ENCODE measurements at places on chromosomes 4 and X. TPM values are rescaled to one million over a fixed set of nuclear protein-coding genes. Genes with fewer than 3 reads are reported as not detected.

RASSF6 gene
- 48.7 TPM for total RNA-seq

- no peak for DNase-seq
Measured at GRCh38 chr4:110128029-110128428, 70.4 kb downstream of the ELOVL6 start.

- no peak for DNase-seq
Measured at GRCh38 chr4:47750788-47751187, 87.1 kb downstream of the CORIN start.

CXCL8 gene
- 25.6 TPM for total RNA-seq

DNA sequence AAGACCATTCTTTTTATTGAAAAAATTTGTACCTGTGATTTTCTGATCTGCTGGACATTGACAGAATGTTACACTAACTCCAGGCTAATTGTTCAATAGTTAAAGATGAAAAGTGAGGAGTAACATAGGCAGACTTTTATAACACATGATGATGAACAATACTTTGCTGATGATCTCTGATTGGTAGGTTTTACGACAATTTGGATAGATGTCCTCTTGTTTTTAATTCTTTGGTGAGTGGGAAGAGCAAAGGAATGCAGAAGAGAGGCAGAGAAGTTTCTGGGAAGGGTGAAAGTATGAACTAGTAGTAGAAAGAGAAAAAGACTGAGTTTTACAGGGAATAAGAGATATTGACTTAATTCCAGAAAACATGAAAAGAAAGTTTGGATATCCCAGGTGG is 267.3 kb upstream of the HAND2 start:
- no peak for DNase-seq

- DNase-seq = no peak
Measured at GRCh38 chr4:98166025-98166730, 22.9 kb upstream of the STPG2 start.

TLR2 gene
- total RNA-seq = 6.6 TPM

- no peak for DNase-seq
Measured at GRCh38 chrX:98398542-98398941, 1514.8 kb downstream of the RPA4 start.

NDUFB11 gene
- total RNA-seq = 58.2 TPM

DNA sequence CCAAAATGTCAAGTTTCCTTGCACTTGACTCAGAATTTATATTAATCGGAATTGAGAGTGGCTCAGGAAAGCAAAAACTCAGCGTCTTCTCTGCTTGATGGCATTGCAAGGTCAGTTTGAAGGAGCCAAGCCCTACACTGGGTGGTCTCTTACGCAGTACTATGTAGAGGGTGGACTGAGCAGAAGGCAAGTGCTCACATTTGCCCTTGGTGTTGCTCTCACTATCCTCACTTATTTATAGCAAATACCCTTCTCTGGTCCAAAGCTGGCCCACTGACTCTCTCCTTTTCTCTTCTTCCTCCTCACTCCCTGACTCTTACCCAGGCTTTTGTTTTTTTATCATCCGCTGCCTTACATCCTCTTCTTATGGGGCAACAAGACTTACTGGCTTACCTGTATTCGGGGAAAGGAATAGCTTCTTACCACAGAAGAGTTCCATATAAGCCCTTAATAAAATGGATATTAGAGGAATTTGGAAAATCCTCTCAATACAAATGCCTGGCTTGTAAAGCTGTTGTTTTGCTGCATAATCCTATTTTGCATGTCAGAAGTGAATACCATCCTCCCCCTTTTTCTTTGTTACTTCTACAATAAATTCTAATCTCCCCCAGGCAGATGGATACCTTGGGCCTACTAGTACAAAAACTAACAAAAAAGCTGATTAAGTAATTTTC is 24.8 kb upstream of the GATB start:
- no peak for DNase-seq

GIMD1 gene
- 3.1 TPM for total RNA-seq

RPL10 gene
- 1,992 TPM for total RNA-seq

DNA sequence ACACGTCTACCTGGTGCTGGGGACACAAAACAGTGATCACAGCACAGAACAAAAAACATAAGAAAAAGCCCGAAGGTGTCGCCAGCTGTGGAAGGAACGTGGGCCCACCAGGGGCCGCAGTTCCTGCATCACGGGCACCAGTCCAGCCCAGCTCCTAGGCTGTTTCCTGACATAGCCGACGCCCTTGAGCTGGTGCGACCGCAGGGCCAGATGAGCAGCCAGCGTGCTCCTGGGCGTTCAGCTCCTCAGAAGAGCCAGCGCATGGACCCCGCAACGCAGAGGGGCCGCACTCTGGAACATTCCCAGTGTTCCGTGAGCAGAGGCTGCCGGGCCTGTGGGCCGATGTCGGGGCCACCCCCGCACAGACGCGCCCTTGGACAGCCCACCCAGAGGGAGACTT is 44.1 kb downstream of the GAK start:
- no peak for DNase-seq

DNA sequence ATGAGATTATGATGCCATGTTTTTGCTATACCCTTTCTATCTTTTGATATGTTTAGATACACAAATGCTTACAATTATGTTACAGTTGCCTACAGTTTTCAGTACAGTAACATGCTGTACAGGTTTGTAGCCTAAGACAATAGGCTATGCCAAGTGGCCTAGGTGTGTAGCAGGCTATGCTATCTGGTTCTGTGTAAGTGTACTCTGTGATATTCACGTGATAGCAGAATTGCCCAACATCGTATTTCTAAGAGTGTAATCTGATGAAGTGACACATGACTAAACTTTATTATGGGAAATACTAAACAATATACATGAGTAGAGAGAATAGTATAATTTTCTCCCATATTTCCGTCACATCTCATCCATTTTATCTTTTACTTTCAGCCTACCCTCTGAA is 97.0 kb downstream of the CLDN22 start:
- no peak for DNase-seq

MPP1 gene
- total RNA-seq = 46.6 TPM

- no peak for DNase-seq
Measured at GRCh38 chr4:119721878-119722277, 93.3 kb upstream of the PDE5A start.

LANCL3 gene
- 0.88 TPM for total RNA-seq

RIPPLY1 gene
- total RNA-seq = not detected

DNA sequence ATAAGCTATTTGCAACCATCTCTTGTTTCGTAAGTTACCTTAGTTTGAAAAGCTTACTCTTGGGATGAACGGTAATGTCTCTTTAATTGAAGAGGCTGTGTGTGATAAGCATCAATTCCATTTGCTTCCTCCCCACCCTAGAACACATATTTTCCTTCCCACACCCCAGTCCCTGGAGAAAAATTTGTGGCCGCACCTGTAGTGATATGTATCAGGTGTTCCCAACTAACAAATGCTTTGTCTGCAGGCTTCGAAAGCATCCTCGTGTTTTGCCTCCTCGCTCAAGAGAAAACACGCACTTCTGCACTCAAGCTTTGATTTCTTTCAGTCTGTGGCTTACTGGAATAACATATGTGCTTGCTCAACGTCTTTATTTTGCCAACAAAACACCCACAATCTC is 143.8 kb upstream of the OTUD4 start:
- DNase-seq = no peak

DNA sequence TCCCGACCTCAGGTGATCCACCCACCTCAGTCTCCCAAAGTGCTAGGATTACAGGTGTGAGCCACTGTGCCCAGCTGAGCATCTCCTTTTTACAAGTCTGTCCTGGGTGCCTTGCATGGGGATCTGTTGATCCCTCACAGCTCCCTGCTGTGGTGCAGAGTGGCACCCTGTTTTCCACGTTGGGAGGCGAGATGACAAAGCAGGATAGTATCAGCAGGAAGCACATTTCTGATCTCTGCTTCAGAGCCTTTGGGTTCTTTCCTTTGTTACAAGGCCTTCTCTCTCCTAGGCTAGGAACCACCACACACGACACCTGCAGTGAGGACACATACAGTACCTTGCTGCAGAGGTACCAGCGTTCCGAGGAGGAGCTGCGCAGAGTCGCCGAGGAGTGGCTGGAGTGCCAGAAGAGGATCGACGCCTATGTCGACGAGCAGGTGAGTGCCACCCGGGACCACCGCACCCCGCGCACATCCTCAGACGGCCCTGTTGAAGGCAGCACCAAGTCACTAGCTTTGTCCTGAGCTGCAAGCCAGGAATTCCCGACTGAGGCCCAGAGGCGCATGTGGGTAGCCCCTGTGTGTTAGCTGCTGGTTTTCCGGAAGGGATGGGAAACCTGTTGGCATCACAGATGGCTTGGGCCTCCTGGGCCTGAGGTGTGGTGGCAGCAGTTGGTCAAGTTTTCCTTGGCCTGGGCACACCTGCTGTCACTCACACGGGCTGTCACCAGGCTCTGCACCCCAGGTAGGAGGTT is 109.6 kb downstream of the TNIP2 start:
- no peak for DNase-seq

TLL1 gene
- 7.4 TPM for total RNA-seq

TRIM2 gene
- 153 TPM for total RNA-seq

GRCh38 chrX:103877571-103877970 is 45.5 kb upstream of the RAB9B start:
- no peak for DNase-seq

SFRP2 gene
- total RNA-seq = 7.2 TPM

- no peak for DNase-seq
Measured at GRCh38 chr4:153267890-153268289, 63.6 kb downstream of the TRIM2 start.

DNA sequence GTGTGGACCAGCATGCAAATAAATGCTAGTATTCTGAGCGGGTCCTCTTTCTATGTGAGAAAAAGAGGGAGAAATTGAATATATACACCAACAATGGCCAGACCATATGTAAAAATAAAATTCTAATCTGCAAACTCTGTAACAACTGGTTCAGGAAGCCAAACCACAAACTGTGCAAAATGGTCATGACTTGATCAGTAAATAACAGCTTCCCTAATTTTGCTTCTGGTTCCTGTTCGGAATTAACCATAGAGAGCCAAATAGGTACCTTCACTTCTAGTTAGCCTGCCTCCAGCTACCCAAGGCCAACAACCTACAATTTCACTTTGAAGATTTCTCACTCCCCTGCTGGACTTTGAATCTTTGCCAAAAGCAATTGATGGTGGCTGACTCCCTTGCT is 1313.2 kb downstream of the ADGRL3 start:
- DNase-seq = no peak

- no peak for DNase-seq
Measured at GRCh38 chr4:84937381-84937977, 29.0 kb downstream of the WDFY3 start.

DNA sequence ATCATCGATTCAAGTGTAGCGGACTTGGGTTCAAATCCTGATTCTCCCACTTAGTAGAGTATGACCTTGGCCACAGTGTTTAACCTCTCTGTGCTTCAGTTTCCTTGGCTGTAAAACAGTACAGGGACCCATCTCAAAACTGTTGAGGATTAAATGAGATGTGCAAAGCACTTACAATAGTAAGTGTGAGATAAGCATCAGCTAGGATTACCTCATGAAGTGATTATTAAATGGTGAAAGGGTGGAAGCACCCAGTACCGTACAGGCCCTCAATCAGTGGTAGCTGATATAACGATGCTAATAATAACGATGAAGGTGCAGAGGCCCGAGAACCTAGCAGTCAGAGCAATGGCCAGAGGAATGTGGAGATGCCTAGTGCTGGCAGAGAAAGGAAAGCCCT is 45.1 kb downstream of the PRPS1 start:
- no peak for DNase-seq

PPP2R2C gene
- 0.27 TPM for total RNA-seq

RAB41 gene
- not detected for total RNA-seq

GRCh38 chrX:9710332-9710731 is 55.3 kb downstream of the GPR143 start:
- DNase-seq = no peak

DNA sequence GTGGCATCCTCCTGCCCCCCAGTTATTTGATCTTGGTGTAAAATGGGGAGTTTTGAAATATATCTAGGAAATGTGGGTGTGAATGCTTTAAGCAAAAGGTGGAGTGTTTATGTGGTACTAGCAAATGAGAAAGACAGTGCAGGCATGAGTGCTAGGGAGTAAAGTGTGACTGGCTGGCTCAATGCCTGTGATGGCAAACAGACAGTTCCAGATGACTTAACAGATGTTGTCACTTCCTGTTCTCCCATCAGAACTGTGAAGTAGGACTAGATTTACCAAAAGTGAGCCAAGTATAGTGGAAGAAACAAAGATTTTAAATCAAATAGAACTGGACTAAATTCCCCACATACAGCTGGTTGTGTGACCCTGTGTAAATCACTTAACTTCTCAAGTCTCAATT is 8.4 kb upstream of the AMOT start:
- no peak for DNase-seq

ZNF157 gene
- not detected for total RNA-seq

GRCh38 chr4:180571516-180572055 is 1671.6 kb upstream of the TENM3 start:
- DNase-seq = no peak

GRCh38 chr4:1192091-1192492 is 19.7 kb upstream of the SPON2 start:
- peak; percentile 66 for DNase-seq

NEK1 gene
- total RNA-seq = 6.0 TPM

- DNase-seq = no peak
Measured at GRCh38 chr4:6123541-6123940, 76.8 kb downstream of the JAKMIP1 start.
